SJSA1 (cell line): ENCODE measurements at places on chromosomes 3 and 15.

DNA sequence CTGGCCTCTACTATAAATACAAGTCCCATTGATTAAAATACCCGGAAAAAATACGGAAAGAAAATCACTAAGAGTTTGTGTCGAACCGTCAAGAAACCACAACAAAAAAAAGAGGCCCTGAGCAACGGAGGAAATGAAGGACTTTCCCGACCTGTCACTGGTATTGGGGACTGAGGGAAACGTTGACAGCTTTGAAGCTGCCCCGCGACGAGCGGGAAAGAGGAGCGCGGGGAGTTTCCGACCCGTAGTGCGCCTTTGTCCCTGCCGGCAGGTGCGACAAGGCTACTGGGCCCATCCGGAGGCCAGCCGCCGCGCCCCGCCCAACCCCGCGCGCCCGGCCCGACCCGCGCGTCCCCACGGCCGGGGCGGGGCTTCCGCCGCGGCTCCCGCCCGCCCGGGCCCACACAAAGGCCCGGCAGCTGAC lies 416 bp downstream of the PBRM1 start:
- peak; percentile 38 for DNase-seq

DNA sequence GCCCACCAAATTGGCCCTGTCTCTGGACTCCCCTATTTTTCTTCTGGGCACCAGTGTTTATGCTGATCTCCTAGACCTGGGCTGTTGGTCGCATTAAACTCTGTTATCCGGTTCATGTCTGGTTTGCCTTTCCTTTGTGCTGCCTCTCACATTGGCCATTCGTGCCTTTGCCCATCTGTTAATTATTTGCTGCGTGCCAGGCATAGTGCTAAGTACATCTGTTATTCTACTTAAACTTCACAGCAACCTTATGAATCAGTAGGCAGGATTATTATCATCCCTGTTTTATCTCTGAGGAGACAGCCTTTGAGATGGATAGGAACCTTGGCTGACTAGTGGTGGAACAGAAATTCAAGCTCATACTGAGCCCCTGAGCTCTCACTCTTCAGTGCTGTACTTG lies 76.0 kb downstream of the THSD4 start:
- DNase-seq: no peak

- DNase-seq: no peak
Measured at GRCh38 chr15:81018197-81018596, 17.5 kb downstream of the TLNRD1 start.

DNA sequence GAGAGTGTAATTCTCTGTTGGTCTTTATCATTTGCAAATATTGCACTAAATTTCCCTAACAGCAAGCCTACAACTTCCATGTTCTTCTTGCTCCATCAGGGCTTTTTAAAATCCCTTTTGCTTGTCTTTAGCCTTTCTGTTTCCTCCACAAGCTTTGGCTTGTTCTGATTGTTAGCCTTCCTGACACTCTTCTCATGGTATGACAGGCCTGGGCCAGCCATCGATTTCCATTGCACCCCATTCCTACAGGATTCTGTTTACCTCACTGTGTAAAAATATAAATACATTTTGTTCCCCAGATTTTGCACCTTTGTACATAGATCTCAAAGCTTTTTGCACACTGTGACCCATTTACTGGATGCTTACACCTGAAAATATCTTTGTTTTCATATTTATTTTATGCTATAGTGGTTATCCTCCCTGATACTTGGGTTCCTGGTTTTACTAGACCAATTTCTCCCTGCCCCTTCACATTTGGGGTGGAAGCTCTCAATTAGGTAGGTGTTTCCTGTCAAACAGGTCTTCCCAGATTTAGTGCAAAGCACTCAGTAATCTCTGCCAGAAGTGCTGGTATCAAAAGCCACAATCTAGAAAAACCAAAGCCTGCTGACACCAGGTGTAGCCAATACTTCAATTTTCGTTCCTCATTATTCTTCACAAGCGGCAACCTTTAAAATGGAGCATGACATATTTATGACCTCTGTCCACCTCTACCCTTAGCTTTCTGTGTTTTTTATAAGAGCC lies 57.9 kb upstream of the PPP2R3A start:
- no peak for DNase-seq

DNA sequence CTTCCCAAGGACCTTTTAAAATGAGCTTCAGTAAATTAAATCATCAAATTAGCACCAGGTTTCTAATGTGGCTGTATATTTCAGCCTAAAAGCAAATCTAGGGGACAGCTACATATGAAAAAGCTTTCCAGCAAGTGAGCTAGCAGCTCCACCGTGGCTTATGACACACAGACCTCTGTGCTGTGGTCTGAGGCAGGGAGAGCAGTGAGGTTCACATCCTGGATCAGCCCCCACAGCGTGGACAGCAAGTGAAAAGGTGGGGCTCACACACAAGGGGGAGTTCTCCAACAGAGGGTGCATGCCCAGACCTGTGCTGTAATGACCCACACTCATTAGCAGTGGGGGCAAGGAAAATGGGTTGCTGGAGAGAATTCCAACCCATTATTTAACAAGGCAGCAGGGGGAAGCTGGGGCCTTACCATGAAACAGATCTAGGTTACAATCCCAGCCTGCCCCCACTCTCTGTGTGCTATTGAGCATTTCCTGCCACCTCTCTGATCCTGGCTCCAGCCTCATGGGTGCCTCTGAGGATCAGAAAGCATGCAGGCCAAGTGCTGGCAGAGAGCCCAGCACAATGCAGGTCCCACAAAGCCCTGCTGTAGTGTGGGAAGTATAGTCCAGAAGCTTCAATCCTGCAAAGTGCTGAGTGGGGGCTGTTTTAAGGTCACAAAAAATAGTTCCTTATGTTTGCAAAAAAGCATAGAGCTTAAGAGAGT lies 48.2 kb downstream of the RASGRF1 start:
- DNase-seq: no peak

DNA sequence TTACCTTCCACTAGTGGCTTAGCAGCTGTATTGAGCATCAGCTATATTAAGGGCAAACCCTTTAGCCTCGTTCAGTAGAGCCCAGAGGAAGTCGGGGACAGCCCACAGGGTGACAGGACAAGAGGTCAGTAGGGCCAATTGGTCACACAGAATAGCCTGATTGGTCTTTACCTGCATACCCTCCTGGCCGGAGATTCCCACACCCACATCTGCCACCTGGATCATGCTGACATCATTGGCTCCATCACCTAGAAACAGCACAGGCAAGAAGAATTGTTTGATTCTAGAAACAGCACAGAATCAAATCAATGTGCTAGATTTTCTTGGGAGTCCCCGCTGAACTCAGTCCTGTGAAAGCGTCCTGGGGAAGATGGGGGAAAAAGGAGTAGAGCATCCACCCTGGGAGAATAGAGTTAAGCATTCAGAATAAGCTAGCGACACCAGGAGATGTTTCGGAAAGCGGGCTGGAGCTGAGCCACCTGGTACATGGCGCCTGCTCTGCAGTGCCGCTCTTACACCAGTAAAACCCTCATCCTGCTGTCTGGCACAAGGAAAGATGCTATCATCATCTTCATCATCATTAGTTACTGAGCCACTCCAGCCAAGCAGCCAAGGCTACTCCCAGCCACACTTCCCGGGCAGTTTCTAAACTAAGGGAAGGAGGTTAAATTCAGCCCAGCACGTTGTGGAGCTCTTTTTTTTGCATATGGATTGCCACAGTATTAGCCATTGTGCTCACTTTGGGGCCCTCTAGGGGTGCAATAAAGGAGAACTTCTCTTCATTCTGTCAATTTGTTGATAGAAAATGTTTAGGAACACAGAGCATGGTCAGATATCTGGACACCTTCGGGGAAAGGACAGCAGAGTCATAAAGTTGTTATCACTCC lies 171.3 kb downstream of the ATP10A start:
- no peak for DNase-seq

DNA sequence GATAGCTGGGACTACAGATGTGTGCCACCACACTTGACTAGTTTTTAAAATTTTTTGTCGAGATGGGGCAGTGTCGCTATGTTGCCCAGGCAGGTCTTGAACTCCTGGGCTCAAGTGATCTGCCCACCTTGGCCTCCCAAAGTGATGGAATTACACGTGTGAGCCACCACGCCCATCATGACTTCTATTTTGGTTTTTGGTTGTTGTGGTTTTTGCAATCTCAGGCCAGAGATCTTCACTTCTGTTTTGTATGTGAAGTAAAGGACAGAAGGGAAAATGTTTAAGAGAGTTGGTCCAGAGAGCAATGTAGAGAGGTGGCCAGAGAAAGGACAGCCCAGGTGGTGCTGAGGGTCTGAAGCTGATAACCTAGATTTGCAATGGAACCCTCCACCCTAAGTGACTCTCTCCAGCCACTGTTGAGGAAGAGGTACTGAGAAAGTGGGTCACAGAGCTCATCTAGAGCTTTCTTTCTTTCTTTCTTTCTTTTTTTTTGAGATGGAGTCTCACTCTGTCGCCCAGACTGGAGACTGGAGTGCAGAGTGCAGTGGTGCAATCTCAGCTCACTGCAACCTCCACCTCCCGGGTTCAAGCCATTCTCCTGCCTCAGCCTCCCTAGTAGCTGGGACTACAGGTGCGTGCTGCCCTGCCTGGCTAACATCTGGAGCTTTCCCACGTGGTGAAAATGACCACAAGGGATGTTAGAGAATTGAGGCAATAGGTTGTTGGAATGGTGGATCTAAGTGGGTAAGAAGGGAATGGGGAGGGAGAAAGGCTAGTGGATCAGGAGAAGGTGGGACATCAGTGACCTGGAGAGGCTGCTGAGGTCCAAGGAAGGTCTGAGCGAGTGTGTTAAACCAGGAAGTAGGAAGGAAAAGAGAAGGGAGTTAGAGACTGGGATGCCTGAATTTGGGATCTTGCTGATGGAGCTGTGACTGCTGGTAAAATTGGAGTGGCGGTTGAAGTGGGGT lies 22.4 kb upstream of the SEMA4B start:
- DNase-seq: no peak

GRCh38 chr3:119468041-119468440 lies 722 bp upstream of the POGLUT1 start:
- DNase-seq: peak; percentile 2

- peak; percentile 60 for DNase-seq
Measured at GRCh38 chr15:31605467-31605931, 278.9 kb downstream of the KLF13 start.

DNA sequence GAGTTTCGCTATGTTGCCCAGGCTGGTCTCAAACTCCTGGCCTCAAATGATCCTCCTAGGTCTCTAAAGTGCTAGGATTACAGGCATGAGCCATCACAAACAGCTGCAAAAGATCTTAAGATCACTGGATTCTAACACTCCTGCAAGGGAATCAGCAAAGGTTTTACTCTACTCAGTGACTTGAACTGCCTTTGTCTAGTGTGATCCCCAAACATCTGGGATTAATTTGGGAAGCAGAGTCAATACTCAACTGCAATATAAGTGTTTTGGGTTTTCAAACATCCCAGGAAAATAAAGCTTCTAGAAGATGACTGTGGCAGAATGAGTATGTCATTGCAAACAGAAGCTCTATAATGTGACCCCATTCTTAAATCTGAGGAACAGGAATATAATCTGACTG lies 7.2 kb downstream of the SPG21 start:
- no peak for DNase-seq

DNA sequence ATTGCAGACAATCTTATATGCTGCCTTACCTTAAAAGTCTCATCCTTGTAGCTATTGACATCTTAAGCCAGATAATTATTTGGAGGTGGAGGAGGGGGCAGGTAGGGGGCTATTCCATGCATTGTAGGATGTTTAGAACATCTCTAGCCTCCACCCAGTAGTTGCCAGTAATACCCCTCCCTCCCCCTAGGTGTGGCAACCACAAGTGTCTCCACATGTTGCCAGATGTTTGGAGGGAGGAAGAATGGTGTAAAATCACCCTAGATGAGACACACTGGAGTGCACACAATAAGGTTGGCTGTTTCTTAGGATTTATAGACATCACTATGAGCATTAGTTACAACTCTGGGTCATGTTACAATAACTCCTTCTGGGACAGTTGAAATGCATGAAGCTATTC lies 27.4 kb downstream of the GORASP1 start:
- DNase-seq: no peak

- no peak for DNase-seq
Measured at GRCh38 chr15:57343048-57343447, 33.3 kb upstream of the CGNL1 start.

- no peak for DNase-seq
Measured at GRCh38 chr3:130760922-130761321, 14.3 kb upstream of the PIK3R4 start.

DNA sequence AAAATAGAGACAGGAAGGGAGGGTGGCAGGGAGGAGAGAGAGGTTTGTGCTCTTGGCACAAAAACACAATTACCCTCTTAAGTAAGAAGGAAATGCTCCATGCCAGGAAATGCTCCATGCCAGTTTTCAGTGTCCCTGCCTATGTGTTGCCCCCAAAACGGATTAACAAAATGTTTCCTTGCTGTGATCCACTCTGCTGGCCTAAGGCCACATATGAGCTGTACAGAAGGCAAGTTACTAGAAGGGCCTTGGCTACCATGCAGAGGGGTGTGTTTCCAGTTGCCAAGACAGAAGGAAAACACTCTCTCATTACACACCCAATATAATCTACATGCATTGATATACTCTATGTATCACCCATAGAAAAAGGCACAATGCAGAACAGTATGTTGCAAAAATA lies 98.2 kb upstream of the PTPRG start:
- DNase-seq: no peak

- peak; percentile 83 for DNase-seq
Measured at GRCh38 chr3:135896613-135897012, 68.9 kb upstream of the PPP2R3A start.

DNA sequence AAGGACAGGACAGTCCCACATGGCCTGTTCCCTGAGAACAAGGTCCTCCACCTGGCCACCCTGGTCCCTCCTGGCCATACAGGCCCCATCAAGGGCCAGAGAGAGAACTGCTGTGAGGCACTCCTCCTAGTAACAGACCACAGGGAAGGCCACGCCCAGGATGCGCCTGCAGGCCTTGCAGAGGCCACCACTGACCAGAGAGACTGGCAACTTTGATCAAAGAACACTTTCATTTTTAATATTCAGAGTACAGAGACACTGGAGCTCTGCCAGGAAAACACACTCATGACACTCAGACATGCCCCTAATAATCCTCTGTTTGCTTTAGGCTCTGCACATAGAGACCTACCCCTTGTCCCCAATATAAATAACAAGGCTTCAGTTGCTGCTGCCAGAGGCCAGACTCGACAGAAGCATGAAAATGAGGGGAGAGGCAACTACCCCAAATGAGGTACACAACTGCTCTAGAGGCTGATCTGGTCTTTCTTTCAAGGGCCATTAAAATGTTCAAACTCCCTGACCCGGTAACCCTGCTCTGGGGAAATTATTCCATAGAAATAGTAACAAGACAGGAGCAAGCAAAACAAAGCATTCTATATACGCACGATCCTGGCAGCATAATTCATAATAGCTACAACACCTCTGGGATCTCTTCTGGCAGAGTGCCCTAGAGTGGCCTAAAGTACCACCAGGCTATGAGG lies 44.8 kb downstream of the CCDC12 start:
- no peak for DNase-seq

GRCh38 chr15:75104804-75105557 lies 81.6 kb downstream of the PPCDC start:
- peak; percentile 86 for DNase-seq
